Naive thymus-derived CD8-positive, alpha-beta T cell (primary cell): ENCODE measurements at places on chromosomes 1 and 21. TPM values are rescaled to one million over a fixed set of nuclear protein-coding genes. Genes with fewer than 3 reads are reported as not detected.

GRCh38 chr1:70674941-70675685 is 264.0 kb downstream of the CTH start:
- DNase-seq = no peak

DNA sequence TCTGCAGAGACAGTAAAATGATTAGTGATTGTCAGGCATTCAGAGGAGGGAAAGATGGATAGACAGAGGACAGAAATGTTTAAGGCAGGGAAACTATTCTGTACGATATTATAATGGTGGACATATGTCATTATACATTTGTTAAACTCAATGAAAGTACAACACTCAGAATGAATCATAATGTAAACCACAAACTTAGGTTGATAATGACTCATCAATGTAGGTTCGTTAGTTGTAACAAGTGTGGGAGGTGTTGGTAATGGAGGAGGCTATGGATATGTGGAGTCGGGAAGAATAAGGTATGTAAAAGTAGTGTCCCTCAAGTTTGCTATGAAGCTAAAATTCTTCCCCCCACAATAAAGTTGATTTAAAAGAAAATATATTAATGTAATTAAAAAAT is 455.0 kb downstream of the BRINP3 start:
- no peak for DNase-seq

GRCh38 chr1:180974236-180974635 is 48.4 kb downstream of the STX6 start:
- DNase-seq = no peak

DNA sequence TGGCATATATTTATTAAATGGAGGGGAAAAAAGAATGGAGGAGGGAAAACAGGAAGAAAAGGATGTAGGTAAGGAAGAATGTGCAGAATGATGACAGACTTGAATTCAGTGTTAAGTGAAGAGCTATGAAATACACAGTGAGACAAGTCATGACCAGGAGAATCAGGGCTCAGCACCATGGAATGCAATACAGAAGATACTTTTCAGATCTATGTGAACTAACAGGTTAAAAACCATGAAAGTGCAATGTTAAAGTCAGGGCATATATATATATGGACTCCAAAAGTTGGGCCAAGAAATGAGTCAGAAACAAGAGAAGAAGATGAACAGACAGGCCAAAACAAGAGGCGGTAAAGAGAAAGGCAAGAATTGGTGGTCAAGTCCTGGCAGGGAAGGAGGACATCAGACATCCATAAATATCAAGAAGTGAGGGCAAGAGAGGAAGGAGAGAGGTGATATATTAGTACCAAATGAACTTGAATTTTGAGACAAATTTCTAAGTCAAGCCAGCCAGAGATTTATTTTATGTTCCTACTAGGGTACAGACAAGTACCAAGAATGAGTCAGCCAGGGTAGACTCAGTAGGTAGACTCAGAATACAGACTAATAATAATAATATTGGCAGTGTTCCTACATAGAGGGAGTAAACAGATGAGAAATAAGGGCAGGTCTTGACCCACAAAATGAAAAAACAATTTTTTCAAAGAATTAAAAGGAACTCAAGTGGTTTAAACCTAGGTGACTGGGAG is 39.5 kb upstream of the MCOLN3 start:
- no peak for DNase-seq

- no peak for DNase-seq
Measured at GRCh38 chr1:61873581-61873980, 131.3 kb downstream of the PATJ start.

GRCh38 chr1:21320410-21321108 is 30.3 kb upstream of the ECE1 start:
- no peak for DNase-seq

DNA sequence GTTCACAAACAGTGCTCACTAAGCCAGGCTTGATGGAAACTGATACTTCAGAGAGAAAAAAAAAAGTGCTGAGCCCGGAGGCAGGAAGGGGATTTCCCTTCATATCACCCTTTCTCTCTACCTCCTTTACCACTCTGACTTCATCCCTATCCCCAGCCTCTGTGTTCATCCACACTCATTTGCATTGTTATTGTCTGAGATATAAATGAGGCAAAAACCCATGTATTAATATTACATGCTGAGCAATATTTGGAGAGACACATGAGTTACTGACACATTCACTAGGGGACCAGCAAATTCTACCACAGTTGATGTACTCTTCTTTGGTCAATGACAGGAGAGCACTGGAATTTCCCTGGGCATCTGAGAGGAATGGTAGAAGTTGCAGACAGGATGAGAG is 175.8 kb downstream of the TNFSF18 start:
- DNase-seq = no peak

GRCh38 chr1:158002631-158003405 is 9.4 kb downstream of the KIRREL1 start:
- DNase-seq = no peak

GRCh38 chr21:33449616-33450015 is 30.2 kb downstream of the TMEM50B start:
- DNase-seq = no peak

- DNase-seq = no peak
Measured at GRCh38 chr1:169392406-169392805, 24.4 kb downstream of the BLZF1 start.

DNA sequence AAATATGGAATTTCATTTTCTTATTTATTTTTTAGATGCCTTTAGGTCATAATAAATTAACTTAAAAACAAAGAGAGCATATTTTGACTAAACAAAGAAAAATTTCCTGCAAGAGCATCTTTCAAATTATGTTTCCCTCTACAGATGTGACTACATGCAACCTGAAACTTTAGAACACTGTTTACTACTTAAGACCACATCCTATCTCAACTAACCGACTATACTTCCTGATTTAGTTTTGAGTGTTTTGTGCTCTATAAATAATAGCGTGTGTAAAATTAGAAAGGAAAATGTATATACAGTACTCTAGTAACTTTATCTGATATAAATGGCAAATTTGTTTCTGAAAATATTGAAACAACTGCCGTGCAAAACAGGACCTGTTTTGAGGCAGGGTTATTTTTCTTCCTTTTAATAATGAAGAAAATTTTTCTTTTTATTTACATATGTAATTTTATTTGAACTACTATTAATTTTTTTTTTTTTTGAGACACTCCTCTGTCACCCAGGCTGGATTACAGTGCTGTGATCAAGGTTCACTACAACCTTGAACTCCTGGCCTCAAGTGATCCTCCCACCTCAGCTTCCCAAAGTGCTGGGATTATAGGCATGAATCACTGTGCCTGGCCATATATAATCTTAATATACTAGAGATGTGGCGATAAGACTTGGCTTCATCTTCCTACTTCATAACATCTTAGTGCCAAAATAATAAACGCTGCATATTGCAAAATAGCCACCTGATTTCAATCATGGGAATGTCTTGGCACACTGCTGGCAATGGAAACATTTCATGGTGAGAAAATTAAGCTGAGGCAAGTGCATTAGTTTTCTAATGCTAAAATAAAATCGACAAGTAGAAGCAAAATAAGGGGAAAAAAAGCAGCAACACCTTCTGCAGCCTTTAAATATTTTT is 12.3 kb downstream of the ZRANB2 start:
- no peak for DNase-seq

DNA sequence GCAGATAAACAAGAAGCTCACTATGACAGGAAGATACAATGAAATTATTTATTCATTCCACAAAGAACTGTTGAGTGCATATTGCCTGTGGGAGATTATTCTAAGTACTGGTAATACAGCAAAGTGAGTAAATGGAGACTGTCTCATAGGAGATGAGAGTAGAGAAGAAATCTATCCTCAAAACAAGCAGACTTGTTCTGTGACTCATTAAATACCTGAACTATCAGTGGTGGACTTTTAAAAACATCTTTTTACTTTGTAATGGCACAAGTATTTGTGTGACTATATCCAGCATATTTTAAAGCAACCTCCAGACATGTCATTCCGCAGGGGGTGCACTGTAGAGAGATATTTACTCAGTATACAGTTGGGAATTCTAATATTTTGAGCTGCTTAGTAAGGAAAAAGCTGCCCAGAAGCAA is 259.2 kb downstream of the FMN2 start:
- no peak for DNase-seq

DNA sequence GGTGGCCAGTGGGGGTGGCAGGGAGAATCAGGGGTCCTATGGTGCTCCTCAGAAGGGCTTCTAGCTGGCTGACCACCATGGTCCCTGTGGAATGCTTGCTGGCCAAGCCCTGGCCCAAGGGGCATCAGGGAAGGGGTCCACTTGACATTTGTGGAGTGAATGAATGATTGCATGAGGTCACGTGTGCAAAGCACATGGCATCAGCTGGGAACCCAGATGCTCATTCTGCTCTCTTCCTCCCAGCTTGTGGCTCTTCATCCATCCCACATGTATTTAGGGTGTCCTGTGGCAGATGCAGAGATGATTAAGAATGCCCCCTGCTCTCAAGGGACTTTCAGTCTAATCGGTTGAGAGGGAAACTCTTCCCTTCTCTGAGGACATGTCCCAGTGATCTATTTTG is 27.1 kb upstream of the PADI4 start:
- no peak for DNase-seq

DNA sequence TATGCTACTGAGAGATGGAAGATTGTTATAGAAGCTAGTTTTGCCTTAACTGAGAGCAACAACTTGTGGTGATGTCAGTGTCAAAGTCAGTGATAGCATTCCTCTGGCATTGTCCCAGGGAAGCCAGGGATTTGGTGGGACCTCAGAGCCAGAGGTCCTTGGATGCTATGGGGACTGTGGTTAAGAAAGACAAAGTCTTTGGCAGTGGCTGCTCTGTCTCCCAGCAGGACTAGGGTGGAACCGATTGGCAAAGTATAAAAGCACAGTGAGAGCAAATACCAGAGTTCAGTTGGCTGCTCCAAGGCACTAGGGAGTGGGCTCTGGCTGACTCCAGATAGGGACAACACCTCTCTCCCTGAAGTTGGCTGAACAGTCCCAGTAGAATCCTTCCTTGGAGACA is 104.8 kb downstream of the GDAP2 start:
- no peak for DNase-seq

DNA sequence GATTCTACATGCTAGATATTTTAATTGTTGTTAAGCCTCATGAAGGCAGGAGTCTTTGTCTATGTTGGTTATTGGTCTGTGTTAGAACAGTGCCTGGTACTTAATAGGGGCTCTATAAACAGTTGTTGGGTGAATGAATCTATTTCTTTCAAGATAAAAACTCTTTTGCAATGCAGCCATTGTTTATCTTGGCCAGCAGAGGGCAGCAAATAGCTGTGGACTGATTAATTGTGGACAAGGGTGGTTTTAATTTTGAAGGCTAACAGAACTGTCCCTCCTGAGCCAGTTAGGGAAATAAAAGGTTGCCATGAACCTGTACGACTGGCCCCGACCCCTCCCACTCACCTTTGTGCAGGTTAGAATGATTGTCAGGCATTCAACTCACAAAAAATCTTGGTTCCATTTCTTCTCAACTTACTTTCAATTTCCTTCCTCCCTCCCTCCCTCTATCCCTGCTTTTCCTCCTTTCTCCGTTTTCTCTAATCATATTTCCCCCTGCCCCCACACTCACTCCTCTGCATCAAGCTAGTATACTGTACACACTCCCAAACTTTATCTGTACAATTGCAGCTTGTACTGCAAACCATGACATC is 66.3 kb upstream of the DIRAS3 start:
- DNase-seq = no peak

DNA sequence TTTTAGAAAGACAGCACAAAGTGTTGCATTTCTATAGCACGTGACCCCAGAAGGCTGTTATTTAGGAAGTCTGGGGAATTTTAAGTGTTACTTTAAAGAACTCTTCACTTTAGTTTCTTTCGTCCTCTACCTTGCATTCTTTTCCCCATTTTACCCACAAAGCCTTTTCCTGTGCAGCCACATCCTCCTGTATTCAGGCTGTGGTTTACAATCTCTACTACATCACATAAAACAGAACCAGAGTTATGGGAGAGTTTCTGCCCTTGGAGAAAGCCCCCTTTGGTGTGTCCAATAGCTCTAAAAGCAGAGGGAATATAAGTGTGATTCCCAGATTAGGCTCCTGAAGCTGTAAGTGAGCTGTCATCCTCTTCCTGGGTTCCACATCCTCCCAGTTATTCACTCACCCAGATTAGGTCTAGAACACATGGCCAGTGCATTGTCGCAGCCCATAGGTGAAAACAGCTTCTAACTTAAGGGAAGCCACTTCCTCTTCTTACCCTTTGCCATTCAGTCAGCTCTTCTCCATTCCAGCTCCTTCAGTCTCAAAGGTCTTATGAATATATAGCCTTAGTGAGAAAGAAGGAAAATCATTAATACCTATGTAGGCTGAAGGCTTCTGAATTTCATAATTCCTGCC is 171.1 kb downstream of the PIGK start:
- no peak for DNase-seq

DNA sequence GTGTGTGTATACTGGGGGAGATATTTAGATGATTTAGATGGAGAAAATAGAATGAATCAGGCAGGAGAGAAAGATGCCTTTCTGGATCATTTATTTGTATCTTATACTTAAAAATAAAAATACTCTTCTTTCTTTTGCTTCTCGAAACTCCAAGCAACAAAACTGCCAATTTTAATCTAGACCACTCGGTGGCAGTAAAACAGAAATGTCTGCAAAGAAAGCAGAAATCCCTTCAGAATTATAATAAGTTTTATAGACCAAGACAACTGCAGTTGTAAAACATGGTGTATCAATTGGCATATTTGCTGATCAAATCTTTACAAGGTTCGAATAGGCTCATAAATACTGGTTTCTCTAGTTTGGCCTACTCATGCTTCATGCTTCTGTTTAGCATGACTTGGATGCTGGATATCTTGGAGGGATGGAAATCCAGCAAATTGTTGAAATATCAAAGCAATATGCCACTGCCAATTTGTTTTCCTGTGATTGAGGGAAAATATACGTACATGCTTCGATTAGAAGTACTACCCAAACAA is 15.1 kb upstream of the C1orf87 start:
- DNase-seq = no peak

DNA sequence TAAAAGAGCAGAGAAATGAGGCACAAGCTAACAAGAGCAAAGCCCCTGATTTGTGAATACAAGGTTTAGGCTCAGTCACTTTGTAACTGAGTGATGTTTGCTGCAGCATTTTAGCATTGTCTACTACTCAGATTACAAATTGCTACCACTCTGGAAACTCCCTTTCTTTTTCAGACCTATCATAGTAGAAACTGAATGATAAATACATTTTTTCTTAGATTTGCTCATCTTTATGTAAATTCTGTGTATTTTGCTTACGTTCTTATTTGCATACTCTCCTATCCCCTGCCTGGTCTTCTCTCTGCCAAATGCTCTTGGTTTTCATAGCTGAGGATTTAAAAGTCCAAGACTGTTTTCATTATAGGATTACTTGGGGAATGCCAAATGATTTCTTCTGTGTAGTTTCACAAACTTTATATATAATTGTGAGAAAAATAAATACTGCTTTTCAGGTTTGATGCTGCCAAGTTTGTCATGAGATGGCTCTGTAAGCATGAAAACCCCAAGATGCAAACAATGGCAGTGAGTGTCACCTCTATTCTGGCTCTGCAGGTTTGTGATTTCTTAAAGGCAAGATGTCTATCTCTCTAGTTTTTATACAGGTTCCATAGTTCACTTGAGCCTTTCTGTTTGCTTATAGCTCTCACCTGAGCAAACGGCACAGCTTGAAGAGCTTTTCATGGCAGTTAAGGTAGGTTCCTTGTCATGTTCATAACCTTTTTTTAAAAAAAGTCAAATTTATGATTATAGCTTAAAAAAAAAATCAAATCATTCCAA is 24.7 kb downstream of the ZYG11A start:
- DNase-seq = no peak

KLF17 gene
- total RNA-seq = not detected

HSD3B1 gene
- total RNA-seq = not detected

PPCS gene
- total RNA-seq = 65.5 TPM

BCAN gene
- not detected for total RNA-seq
